ENCODE measurements at places on chromosomes 1 and 21.

DNA sequence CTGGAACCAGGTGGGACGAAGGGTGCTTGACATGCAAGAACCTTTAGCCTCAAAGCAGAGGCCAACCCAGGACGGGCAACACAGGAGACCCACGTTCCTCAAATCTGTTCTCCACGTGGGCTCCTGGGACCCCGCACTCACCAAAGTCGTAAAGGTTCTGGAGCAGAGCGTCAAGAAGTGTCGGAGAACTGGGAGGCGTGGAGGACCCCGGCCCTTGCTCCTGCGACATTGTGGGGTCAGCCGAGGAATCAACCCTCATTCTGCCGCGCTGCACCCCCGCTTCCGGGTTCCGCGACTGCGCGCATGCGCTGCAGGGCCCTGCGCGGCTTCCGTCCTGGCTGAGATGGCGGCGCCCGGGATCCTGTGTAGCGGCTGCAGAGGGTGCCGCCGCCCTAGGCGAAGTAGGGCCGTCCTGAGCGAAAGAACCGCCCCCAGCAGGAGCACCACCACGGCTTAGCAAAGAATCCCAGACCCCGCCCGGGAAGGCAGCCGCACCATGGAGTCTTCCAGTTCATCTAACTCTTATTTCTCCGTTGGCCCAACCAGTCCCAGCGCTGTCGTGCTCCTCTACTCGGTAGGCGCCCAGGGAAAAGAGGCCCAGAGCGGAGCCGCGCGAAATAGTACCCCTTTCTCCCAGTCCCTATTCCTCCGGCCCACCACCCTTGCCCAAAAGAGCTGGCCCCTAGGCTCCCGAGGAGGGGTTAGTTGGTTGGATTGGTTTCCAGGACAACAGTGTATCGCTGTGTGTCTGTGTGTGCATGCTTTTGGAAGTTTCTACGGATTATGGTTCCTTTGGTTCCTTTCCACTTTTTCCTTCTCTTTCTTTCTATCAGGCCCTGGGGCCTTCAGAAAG, at the start of gene GNPAT:
Gene GNPAT, plus strand, starts transcription at position 330 of the 853 bp plus-strand sequence. Its CDS starts 167 bp downstream, at position 497.
- peak; percentile 96 for DNase-seq

GRCh38 chr1:26218906-26219494, 15.0 kb upstream of the CEP85 start:
- DNase-seq = no peak

DNA sequence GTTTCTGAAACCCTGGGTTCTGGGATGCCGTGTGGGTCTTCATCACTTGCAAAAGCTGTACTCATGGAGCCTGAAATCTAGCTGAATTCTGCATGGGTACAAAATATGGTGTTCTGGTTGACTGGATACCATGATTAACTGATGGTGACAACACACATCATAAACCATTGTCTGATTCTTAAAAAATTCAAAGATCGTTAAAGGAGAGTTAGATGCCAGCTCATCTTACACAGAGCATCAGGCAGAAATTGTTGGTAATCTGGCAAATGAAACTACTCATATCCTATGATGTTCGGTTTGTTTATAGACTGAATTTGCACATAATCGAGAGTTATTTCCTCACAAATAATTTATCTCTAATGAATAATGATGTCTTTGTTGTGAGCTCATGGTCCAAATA, 218.1 kb upstream of the PKN2 start:
- DNase-seq = no peak

DNA sequence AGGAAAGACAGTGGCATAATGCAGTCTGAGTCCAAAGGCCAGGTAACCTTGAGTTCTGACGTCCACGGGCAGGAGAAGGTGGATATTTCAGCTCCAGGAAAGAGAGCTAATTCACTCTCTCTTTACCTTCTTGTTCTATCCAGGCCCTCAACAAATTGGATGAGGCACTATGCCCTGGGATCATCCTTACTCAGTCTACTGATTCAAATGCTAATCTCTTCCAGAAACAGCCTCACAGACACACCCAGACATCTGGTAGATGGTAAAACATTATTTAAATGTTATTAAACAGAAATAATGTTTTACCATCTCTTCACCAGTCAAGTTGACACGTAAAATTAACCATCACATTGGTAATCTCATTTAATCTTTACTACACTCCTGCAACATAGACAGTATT, 73.0 kb downstream of the RBM11 start:
- no peak for DNase-seq

- no peak for DNase-seq
These were observed 228.0 kb upstream of the SGIP1 start for GRCh38 chr1:66305927-66306326.

DNA sequence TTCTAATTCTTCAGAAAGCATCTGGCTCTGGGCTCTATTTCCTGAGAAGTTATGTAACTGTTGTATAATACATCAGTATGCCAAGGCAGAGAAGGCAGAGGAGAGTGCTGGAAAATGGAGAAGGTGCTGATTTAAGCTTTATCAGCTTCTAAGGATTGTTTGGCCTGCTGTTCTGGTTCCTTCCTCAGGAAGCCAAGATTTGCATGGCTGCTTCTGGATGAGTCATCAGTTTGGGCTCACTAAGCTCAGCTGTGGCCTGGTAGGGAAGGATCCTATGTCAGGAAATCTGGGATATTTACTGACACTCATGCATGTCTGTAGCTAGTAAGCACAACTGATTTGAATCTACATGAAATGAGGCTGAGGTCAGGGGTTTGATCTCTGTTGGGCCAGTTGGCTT, 73.2 kb upstream of the ADGRL4 start:
- DNase-seq = no peak

All from stimulated activated effector memory CD8-positive, alpha-beta T cell treated with anti-CD3 and anti-CD28 coated beads, Interleukin-12 subunit alpha, Interleukin-12 subunit beta, amount 100 ng/mL, for 72 hours (primary cell).